ENCODE measurements at places on chromosomes 1 and 21.

DNA sequence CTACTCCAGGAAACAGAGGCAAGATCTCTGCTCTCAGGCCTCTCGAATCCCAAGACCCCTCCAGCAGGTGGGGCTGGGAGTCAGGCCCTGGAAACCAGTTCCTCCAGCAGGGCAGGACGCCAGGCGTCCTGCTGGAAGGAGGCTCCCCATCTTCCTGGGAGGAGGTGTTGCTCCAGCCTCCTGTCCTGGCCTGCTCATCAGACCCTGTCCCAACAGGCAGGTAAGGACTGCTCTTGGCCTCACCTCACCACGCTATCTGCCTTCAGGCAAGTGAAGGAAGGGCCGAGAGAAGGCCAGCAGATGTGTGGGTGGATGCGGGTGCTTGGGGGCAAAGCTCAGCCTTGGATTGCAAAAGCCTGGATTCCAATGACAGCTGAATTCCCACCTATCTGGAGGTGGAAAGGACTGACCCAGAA is 82.9 kb downstream of the SSBP3 start:
- DNase-seq, result no peak

GRCh38 chr1:7418442-7419080 is 352.5 kb upstream of the VAMP3 start:
- no peak for DNase-seq

GRCh38 chr1:151838222-151839081 is 1.2 kb downstream of the C2CD4D start:
- DNase-seq, result peak; percentile 41

DNA sequence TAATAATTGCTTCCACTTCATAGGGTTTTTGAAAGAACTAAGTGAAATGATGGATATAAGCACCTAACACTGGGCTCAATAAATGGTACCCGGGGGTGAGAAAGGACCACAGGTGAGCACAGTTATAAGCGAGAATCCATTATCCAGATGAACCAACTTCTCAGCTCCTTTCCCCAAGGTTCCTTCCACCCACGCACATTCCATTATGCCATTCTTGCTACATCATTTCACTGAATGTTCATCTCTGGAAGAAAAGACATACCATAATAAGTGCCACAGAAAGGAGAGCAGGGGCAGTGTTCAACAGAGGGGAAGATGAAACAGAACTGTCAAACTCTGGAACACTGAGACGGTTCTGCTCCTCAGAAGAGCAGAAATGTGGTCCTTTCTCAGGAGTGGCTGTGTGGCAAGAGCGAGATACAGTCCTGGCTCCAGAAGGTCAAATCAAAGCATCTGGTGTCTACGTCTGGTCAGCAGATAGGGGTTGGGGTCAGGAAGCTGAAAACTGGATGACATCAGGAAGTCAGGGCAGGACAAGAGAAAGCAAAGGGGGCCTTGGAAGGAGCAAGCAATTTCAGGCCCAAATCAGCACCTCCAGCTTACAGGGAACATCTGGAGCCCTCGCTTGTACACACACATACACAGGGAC is 255.4 kb upstream of the TMEM51 start:
- no peak for DNase-seq

DNA sequence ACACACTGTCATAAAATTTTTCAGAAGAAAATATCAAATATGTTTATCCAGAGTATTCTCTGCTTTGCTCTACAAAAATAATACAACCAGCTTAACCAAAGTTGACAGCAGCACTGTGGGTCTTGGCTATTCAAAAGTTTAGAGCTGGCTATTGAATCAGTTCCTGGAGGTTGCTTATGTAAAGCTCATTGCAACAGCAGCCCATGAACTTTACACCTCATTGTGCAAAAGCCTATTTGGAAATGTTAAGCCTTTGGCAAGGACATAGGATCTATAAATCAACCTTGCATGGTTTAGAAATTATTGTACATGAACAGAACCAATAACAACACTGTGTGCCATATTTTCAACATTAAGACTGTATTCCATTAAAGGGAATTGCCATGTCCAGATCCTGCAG is 714.9 kb downstream of the ADGRL2 start:
- DNase-seq, result no peak

DNA sequence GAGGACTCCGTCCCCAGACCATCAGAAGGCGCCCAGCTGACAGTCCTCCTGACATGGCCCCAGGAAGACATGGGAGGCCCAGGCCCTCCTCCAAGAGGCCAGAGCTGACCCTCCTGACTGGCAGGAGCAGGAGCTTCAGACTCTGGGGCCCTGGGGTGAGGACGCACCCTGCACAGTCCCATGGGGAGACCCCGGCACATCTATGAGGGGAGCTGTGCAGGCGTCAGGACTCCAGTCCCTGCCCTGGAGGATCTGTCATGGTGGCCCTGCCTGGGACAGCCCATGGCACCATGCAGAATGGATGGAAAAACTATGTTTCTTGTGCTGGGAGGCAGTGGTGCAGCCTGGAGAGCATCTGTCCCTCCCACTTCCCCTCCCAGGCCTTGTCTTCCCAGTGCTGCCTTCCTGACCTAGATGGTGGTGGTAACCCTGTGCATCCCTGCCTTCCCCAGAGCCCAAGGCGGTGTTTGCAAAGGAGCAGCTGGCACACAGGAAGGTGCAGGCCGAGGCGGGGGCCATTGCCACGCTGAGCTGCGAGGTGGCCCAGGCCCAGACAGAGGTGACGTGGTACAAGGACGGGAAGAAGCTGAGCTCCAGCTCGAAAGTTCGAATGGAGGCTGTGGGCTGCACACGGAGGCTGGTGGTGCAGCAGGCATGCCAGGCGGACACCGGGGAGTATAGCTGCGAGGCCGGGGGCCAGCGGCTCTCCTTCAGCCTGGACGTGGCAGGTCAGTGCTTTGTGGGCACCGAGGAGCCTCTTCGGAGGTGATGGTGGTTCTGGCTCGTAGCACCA is 41.9 kb downstream of the OBSCN start:
- no peak for DNase-seq

DNA sequence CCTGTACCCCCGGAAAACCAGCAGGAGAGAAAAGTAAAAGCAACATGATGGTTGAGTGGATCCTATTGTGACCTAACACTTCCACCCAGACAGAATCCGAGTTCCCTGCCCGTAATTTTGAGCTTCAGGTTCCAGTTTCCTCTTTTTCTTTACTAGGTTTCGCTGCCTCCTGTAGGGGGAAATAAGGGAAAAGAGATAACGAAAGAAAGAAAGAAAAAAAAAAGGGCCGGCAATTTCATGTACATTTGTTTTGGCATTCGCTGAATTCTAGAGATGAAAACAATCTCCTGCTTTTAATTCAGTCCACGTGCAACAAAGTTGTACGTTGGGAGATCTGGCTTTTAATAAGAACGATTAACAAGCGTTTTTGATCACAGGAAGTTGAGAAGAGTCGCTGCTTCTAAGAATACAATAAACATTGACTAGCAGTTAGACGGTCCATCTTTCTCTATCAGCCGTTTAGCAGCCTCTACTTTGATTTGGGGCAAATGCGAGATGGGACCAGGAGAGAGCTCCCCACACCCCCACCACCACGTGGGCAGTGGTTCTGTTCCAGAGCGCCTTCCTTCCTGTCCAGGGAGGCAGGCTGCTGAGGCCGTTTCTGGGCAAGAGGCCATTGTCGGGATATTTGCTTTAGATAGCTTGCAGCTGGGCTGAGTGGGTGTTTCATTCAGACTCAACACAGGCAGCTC is 155.9 kb upstream of the RUNX1 start:
- DNase-seq, result peak; percentile 15

- no peak for DNase-seq
Observed at GRCh38 chr21:34223376-34223775, 140.4 kb upstream of the KCNE2 start.

GRCh38 chr1:11787251-11787803 is 18.4 kb downstream of the MTHFR start:
- DNase-seq, result no peak

DNA sequence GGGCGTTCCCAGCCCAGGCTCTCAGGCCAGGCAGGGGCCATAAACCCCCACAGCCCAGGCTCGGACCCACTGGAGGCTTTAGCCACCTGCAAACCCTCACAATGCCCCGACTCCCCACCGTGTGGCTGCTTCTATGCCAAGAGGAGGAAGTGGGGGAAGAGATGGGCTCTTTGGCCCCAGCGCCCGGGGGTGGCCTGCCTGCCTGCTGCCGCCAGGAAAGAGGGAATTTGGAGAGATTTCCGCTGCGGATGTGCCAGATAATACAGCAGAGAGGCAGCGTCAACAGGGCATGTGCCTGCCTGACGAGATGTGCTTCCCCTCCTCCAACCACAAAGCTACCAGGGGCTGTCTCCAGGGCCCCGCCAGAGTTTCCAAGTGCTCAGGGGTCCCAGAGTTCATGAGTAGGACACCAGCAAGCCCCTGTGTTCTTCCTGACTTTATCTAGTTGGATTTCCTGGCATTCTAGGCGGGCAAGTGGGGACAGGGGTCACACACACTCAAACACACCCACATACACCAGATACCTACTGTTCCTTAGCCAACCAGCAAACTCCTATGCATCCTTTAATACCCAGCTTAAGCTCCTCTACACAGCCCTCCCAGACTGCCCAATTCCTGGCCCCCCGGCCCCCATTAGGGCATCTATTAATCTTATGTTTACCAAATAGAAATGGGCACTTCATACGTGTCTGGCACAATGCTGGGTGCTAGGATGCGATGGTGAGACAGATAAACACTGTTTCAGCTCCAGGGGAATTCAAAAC is 14.1 kb downstream of the EPHA2 start:
- no peak for DNase-seq

DNA sequence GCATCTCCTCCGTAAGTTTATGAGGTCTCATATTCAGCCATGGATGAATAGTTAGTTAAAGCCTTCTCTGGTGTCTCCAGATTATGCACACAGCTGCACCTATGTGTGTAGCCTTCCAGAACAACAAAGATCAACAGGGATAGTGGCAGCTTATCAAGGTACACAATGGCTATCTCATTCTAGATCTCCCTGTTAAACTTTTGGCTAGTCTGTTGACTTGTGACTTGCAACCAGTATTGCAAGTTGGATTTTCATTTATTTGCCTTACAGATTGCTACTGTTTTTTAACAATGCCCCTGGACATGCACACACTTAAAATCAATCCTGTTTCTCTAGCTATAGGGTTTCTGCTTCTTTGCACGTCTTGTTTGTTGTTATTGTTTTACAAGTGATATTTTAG is 363.2 kb downstream of the OMA1 start:
- no peak for DNase-seq

GRCh38 chr1:20087668-20088067 is 17.7 kb downstream of the PLA2G5 start:
- no peak for DNase-seq

DNA sequence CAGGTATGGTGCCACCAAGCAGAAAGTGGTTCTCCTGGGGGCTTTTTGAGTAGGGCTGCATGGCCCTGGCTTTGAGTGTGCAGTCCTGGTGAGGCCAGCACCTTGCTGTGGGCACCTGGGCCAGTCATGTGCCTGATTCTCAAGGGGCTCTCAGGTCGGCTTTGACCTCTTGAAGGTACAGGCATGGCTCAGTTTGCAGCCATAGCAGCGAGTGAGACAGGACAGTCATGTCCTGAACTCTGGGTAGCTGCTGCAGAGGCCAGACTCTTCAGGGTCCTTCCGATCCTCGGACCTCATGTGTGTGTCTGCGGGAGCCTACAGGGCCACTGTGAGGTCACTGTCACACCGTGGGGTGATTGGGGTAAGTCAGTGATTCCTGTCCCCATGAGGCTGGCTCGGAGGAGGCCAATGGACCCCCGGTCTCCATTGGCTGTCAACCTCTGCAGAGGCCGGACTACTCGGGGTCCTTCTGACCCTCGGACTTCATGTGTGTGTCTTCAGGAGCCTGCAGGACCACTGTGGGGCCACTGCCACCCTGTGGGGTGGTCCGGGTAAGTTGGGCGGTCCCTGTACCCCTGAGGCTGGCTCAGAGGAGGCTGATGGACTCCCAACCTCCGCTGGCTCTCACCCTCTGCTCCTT is 95.2 kb upstream of the C1orf174 start:
- no peak for DNase-seq
